ENCODE measurements at places on chromosomes 12 and 14.

DNA sequence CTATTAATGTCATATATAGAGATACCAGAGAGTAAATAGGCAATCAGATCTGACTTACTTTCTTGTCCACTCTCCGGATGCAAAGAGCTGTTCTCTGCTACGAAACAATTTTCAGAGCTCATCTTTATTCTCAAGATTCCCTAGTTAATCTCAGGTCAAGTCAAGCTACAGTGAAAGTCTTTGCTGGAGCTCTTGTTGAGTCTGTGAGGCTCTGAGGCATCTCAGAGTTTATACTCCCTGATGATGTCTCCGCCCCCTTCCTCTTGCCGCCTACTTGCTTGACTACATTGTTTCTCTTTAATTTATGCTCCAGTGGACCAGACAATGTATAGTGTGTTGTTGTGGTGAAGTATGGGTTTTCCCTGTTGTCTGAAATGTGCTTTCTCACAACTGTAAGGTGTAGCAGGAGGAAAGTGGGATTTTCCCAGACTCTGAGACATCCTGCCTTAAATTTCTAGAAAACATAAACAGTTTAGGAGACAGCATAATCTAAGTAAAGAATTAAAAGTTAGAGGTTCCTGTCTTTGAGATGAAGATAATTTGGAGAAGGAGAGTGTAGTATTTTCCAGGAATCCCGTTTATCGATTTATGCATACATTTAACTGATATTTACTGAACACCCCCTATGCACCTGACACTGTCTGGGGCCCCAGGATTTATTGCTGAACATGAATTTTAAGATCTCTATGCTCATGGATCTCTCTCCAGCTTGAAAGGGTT lies at the start of gene CD69:
Gene CD69 (minus strand): TSS at position 203 of the 720 bp plus-strand sequence. CDS start 81 bp downstream, at position 122.
- DNase-seq = no peak

DNA sequence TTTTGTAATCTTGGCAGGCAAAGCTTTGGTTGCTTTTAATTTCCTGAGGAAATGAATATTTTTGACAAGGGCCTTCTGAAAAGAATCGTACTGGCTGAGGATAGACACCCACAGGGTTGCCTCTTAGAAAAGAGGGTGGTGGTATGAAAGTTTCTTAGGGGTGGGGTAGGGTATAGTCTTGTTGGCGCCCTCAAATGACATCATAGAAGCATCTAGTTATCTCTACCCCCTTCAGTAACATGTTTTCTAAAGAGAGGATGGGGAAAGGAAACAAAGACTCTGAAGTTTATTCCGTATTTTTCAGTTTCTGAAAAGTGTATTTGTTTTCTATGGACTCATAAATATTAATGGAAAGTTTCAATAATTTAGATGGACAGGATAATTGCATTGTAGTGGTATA lies 13.7 kb downstream of the PRKCH start:
- DNase-seq = no peak

GRCh38 chr12:30110958-30111586 lies 327.3 kb upstream of the TMTC1 start:
- DNase-seq = no peak

DNA sequence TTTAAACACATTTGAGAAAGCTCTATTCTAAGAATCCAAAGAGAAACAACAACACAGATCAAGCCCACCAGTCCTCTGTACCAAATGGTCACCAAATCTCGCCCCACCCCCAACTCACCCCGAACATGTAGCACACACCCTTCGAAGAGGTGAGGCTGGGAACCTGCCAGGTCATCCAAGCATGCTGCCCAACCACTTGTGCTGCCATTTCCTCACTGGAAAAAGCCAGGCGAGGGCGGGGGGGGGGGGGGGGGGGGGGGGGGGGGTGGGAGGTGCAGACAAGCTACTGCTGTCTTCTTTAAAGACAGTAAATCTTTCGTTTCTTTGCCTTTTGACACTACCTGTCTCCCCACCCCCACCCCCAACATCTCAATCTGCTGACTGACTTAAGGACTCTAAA lies 59.9 kb downstream of the SETD3 start:
- no peak for DNase-seq

DNA sequence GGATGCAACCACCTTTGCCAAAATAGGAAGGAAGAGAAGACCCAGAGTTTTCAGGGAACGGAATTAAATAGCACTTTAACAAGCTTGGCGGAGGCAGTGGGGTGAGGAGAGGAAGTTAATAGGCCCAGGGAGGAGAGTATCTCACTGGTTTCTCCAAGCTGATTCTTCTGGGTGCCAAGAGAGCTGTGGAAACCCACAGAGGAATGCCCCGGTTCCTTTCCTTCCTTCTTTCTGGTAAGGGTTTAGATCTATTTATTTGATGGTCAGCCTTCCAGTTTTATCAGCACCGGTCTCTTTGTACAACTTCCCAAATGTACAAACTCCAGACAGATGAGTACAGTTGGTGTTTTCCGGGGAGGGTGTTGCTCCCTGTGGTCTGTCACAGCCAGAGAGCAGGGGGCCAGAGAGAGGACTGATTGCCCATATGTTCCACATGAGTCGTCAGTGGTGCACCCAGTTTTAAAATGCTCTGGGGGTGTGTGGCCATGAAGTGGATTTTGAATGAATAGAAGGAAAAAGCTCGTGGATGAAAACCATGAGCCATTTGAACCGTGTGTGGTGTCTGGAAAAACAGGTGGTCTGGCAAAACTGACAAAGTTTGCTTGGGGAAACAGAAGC lies 26.6 kb downstream of the PRKCH start:
- DNase-seq = no peak

- no peak for DNase-seq
Measured at GRCh38 chr14:45083617-45083975, 320 bp upstream of the PRPF39 start.

GRCh38 chr12:132723015-132723763 lies 12.5 kb downstream of the PGAM5 start:
- DNase-seq = no peak

- no peak for DNase-seq
Measured at GRCh38 chr14:33369972-33370371, 431.3 kb downstream of the NPAS3 start.

- DNase-seq = no peak
Measured at GRCh38 chr12:109720152-109720856, 6.7 kb downstream of the FAM222A start.

- no peak for DNase-seq
Measured at GRCh38 chr14:71642715-71643114, 289.5 kb upstream of the RGS6 start.

DNA sequence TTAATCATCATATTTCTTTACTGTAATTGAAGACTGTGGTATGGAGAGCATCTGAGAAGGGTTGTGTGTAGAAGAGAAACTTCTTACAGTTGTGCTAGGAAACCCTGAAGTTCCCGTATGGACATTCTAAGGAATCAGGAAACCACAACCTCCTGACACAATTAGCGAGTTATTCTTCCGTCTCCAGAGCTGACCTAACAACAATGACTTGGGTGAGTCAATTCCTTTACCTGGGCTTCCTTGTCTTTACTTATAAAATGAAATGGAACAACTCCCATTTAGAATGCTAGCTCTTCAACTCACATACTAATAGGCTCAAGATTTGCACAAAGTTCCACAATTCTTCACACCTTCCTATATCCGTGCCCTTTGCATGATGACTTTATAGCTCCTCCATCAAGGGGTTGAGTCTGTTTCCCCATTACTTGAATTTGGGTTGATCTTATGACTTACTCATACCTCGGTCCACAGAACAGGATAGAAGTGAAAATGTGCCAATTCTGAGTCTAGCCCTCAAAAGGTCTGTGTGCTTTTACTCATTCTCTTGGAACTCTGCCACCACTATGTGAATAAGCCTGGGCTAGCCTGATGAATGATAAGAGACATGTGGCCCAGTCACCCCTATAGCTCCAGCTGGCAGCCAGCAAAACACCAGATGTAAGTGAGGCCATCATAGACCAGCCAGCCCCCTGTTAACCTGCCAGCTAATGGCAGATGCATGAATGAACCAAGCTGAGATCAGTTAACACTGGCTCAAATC lies 459.4 kb downstream of the ETNK1 start:
- peak; percentile 41 for DNase-seq

GRCh38 chr14:76643887-76644286 lies 117.4 kb upstream of the VASH1 start:
- DNase-seq = no peak
